Astrocyte (in vitro differentiated cells and primary cell): ENCODE measurements at places on chromosomes 7 and 10. TPM values are rescaled to one million over a fixed set of nuclear protein-coding genes. Genes with fewer than 3 reads are reported as not detected.

GRCh38 chr10:99682032-99682431 lies 22.7 kb downstream of the ENTPD7 start:
- H3K4me3 ChIP-seq, result no peak overlapping the region
- no peaks in the 10 kb centered on the region for H3K27me3 ChIP-seq
- peak; percentile 69 for DNase-seq
- H3K27ac ChIP-seq, result peak overlapping the region; percentile 64

- H3K4me1 ChIP-seq, result peaks cover 23% of the 10 kb centered on the region
- no peaks in the 10 kb centered on the region for H3K36me3 ChIP-seq
- DNase-seq, result no peak
- peak overlapping the region; percentile 87 for H3K4me3 ChIP-seq
Measured at GRCh38 chr7:114085313-114085591, 166.4 kb upstream of the PPP1R3A start.

GRCh38 chr10:114293075-114293474 lies 54.0 kb downstream of the VWA2 start:
- H3K4me1 ChIP-seq, result no peaks in the 10 kb centered on the region
- H3K4me3 ChIP-seq, result no peak overlapping the region
- no peak for DNase-seq
- H3K27me3 ChIP-seq, result no peaks in the 10 kb centered on the region
- H3K36me3 ChIP-seq, result no peaks in the 10 kb centered on the region

DNA sequence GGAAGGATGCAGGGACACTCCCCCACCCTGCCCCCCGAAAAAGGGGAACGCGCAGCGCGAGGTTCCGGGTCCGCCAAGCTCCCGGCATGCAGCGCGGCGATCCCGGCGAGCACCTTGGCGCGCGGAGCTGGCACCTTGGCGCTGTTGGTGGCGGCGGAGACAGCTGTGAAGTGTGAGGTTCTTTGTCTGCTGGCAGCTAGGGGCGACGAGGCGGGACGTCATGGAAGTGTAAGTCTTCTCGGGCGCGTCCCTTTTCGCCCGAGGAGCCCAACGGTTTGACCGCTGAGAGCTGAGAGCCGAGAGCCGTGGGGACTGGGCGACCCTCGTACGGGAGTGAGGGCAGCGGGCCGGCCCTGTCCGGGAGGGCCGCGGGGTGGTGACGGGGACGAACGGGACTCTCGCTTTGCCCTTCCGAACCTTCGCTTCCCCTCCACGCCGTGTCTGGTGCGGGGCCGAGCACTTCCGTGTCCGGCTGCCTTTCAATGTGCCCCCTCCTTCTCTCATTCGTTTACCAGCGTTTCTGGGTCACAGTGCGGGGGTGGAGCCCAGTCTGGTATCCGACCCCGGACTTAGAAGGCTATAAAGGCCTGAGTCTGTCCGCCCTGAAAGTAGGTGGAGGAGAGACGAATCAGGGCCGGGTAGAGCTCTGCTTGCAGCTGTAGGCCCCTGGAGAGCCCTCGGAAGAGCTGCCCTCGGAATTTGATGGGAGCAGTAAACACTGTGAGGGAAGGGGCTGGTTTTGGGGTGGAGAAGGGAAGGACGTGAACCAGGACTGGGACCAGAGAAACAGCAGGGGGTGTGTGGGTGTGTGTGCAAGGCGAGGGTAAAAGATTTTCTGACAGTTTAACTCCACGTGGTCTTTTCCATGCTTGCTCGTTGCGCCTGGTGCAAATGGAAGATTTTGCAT lies at the start of gene CRCP:
TSS of gene CRCP (plus strand) at position 105 of the 907 bp plus-strand sequence. CDS start at position 221, 116 bp downstream.
- H3K27me3 ChIP-seq, result no peaks in the 10 kb centered on the region
- peaks cover 19% of the 10 kb centered on the region for H3K4me1 ChIP-seq
- H3K4me3 ChIP-seq, result peak within 1 kb of the TSS; percentile 80
- H3K27ac ChIP-seq, result peak within 1 kb of the TSS; percentile 96
- peaks cover 5% of the 10 kb centered on the region for H3K36me3 ChIP-seq
- DNase-seq, result peak; percentile 62

GRCh38 chr7:33807779-33808482 lies 97.4 kb upstream of the BMPER start:
- DNase-seq, result peak; percentile 88
- H3K27ac ChIP-seq, result peak overlapping the region; percentile 90
- H3K36me3 ChIP-seq, result no peaks in the 10 kb centered on the region
- no peak overlapping the region for H3K4me3 ChIP-seq
- H3K27me3 ChIP-seq, result no peaks in the 10 kb centered on the region
- H3K4me1 ChIP-seq, result peaks cover 28% of the 10 kb centered on the region

GRCh38 chr7:145082366-145083161 lies 246.7 kb upstream of the TPK1 start:
- no peak overlapping the region for H3K27ac ChIP-seq
- no peaks in the 10 kb centered on the region for H3K4me1 ChIP-seq
- DNase-seq, result no peak
- H3K36me3 ChIP-seq, result no peaks in the 10 kb centered on the region
- H3K27me3 ChIP-seq, result no peaks in the 10 kb centered on the region

DNA sequence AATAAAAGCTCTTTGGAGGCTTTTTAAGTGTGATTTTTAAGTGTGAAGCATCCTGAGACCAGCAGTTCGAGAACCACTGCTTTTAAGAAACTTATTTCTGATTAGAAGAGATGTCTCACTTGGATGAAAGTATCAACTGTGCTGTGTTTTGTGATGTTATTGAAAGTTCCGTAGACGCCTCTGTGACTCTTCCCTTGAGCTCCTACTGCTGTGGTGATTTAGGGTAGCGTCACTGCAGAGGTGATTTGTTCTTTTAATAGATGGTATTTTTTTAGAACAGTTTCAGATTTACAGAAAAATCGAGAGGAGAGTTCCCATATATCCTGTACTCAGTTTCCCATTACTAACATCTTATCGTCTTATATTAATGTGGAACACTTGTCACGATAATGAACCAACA lies 29.5 kb downstream of the FBH1 start:
- no peak overlapping the region for H3K4me3 ChIP-seq
- H3K27me3 ChIP-seq, result no peaks in the 10 kb centered on the region
- no peak overlapping the region for H3K27ac ChIP-seq
- peaks cover 73% of the 10 kb centered on the region for H3K36me3 ChIP-seq
- no peak for DNase-seq

DNA sequence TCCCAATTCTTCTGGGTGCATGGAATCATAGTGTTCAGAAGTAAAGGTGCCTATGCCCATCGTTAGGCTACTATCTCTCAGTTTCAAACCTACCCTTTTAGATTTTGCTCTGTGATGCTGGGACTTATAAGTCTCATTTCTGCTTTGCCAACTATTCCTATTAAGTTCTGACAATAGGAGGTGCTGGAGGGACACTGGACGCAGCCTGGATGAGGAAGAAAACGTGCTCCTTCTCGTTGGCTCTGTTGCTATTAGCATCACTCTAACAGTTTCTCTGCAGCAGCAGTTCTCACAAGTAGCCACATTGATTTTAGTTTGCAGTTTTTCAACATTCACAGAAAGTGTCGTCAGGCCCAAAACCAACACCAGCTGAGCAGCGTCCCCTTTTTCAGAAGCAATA lies 72.4 kb downstream of the ABCC2 start:
- H3K36me3 ChIP-seq, result no peaks in the 10 kb centered on the region
- no peaks in the 10 kb centered on the region for H3K4me1 ChIP-seq
- H3K27ac ChIP-seq, result no peak overlapping the region
- peak; percentile 60 for DNase-seq

GRCh38 chr10:106956216-106956915 lies 208.1 kb downstream of the SORCS1 start:
- H3K27ac ChIP-seq, result no peak overlapping the region
- no peak overlapping the region for H3K4me3 ChIP-seq
- H3K4me1 ChIP-seq, result no peaks in the 10 kb centered on the region
- H3K27me3 ChIP-seq, result no peaks in the 10 kb centered on the region
- DNase-seq, result no peak

GRCh38 chr10:79468015-79468560 lies 22.7 kb upstream of the ZCCHC24 start:
- no peaks in the 10 kb centered on the region for H3K36me3 ChIP-seq
- H3K27ac ChIP-seq, result no peak overlapping the region
- DNase-seq, result no peak

- no peaks in the 10 kb centered on the region for H3K36me3 ChIP-seq
- DNase-seq, result no peak
- H3K27ac ChIP-seq, result no peak overlapping the region
- no peak overlapping the region for H3K4me3 ChIP-seq
Measured at GRCh38 chr10:93614101-93614825, 1.9 kb downstream of the PDE6C start.

- no peak for DNase-seq
- H3K27ac ChIP-seq, result no peak overlapping the region
- H3K4me3 ChIP-seq, result no peak overlapping the region
- no peaks in the 10 kb centered on the region for H3K27me3 ChIP-seq
Measured at GRCh38 chr7:583410-584121, 63.9 kb upstream of the PDGFA start.

Gene CASTOR2
- 16.5 and 21.3 TPM in 2 replicates for total RNA-seq

Gene CPEB3
- total RNA-seq, result 1.2 and 1.6 TPM in 2 replicates

Gene RNF148
- total RNA-seq, result 0.50 TPM in 1 of 2 replicates, not detected in the other

Gene CRYGN
- not detected in 2 replicates for total RNA-seq

Gene TWIST1
- 5.0 and 5.7 TPM in 2 replicates for total RNA-seq
